ENCODE measurements at places on chromosomes 13 and 19. TPM values are rescaled to one million over a fixed set of nuclear protein-coding genes. Genes with fewer than 3 reads are reported as not detected.

Gene RBM42
- total RNA-seq: 187 TPM

Gene ASF1B
- 28.1 TPM for total RNA-seq

Gene MUC16
- total RNA-seq: not detected

Gene ZNF699
- 2.2 TPM for total RNA-seq

Gene MCEMP1
- not detected for total RNA-seq

Gene PSG2
- total RNA-seq: not detected
